Activated CD4-positive, alpha-beta T cell treated with anti-CD3 and anti-CD28 coated beads, Interleukin-2, amount 50 U/mL, for 1 hour (primary cell): ENCODE measurements at places on chromosomes 2 and 18.
A peak's percentile ranks its signal among the peaks of the same experiment; 100 is the strongest.

DNA sequence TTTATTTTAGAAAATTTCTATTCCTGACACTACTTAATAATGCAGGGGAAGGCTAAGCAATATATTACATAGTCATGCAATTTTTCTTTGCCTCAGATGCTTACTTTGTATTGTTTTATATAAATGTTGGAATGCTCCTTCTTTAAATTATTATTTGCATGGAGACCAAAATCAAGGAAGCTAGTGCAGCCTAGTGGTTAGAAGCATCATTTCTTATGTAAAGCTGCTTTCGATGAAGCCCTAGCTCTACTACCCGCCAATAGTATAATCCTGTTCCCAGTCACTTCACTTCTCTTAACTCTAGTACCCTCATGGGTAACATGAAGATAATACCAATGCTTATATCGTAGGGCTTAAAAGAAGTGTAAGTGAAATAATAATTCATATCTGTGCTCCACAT, 198.9 kb downstream of the LRATD1 start:
- DNase-seq = no peak

- DNase-seq = no peak
Observed at GRCh38 chr2:115542331-115542730, 1099.9 kb downstream of the DPP10 start.

- DNase-seq = no peak
Observed at GRCh38 chr2:136994793-136995192, 229.4 kb downstream of the THSD7B start.

GRCh38 chr2:82893190-82893589, 1565.9 kb downstream of the SUCLG1 start:
- no peak for DNase-seq

DNA sequence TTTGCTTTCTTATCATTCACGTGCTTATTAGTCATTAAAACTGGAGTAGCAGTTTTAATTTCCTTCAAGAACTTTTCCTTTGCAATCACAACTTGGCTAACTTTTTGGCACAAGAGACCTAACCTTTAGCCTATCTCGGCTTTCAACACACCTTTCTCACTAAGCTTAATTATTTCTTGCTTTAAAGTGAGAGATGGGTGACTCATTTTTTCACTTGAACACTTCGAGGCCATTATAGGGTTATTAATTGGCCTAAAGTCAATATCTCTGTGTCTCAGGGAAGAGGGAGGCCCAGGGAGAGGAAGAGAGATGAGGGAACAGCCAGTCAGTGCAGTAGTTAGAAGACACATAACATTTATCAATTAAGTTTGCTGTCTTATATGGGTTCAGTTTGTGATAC, 289.8 kb downstream of the RBM43 start:
- no peak for DNase-seq

- DNase-seq = no peak
Observed at GRCh38 chr2:209230560-209230959, 193.3 kb upstream of the MAP2 start.

DNA sequence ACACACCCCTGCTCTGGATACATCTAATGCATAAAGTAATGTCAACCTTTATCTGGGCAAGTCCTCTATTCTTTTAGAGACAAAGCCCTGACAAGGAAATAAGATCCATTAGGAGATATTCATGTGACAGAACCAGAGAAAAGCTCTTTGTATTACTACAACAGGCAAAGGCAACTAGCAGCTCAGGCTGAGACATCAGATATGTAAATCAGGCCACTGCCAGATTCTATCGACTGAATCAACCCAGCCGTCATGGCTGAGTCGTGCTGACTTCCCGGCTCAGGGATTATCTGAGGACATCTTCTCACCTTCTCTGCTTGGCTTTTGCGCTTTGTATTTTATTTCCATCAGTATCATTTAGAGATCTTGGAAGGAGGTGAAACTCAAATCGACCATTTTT, 294.5 kb downstream of the PLCL1 start:
- DNase-seq = no peak

- no peak for DNase-seq
Observed at GRCh38 chr2:80351231-80351630, 46.7 kb upstream of the LRRTM1 start.

- DNase-seq = no peak
Observed at GRCh38 chr18:7629416-7629815, 62.3 kb downstream of the PTPRM start.

DNA sequence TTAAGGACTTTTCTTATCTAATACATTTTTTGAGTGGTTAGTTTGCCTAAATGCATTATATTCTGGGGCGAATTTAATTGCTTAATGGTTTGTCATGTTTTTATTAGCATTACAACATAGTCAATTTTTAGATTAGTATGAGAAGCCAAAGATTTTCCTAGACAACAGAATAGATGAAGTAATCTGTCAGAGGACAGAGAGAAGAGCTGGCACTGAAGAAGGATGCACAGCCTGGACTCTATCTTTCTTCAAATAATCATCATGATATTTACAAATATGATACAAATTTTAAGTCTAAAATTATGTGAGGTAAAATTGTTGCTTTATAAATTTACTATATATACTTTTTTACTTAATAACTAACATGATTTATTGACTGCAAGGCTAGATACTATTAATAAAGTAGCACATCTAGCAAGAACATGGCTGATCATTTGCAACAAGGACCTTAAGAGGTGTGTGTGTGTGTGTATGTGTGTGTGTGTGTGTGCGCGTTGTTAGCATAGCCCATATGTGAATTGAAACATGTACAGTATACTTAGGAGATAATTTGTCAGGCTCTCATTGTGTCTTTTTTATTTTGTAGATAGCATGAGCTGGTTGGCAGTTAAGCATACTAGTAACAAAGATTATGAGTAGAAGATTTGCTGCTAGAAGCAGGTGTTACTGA, 752.2 kb downstream of the DCDC2C start:
- no peak for DNase-seq

GRCh38 chr2:9205486-9205885, 1.1 kb upstream of the ASAP2 start:
- DNase-seq = no peak

GRCh38 chr2:189866296-189866695, 82.0 kb downstream of the PMS1 start:
- DNase-seq = no peak

DNA sequence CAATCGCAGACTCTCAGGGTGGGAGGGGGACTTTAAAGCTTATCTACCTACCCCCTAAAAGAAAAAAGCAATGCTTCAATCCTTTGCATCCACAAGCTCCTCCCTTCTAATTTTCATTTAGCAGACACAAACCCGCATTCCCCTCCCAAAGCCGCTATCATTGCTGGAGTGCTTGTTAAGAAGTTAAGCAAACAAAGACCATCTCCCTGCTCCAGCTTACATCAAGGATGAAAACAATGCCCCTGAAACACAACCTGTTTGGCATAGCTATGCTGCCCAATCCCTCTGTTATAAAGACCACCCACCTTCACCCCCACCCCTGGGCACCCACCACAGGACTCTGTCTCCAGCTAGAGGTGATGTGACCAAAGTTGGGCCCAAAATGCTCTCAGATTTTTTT, 33.0 kb downstream of the REEP1 start:
- no peak for DNase-seq

DNA sequence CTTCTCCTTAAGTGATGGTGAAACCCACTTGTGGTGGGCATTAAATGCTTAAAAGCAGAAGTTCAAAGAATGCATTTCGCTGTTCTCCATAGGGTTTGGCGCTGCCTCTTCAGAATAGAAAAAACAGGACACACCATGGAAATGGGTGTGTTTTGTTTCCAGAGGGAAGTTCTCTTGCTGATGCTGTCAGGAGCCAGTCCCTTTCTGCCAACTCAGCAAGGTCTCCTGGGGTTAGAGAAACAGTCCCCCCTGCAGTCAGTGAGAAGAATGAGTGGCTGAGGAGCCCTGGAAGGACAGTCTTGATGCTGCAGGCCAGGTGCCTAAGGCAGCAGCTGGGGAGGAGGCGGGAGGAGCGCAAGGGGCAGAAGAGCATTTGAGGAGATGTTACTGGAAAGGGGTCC, 37.8 kb upstream of the ASAP2 start:
- DNase-seq = no peak

GRCh38 chr2:98412751-98413458, 31.8 kb upstream of the INPP4A start:
- peak; percentile 40 for DNase-seq

DNA sequence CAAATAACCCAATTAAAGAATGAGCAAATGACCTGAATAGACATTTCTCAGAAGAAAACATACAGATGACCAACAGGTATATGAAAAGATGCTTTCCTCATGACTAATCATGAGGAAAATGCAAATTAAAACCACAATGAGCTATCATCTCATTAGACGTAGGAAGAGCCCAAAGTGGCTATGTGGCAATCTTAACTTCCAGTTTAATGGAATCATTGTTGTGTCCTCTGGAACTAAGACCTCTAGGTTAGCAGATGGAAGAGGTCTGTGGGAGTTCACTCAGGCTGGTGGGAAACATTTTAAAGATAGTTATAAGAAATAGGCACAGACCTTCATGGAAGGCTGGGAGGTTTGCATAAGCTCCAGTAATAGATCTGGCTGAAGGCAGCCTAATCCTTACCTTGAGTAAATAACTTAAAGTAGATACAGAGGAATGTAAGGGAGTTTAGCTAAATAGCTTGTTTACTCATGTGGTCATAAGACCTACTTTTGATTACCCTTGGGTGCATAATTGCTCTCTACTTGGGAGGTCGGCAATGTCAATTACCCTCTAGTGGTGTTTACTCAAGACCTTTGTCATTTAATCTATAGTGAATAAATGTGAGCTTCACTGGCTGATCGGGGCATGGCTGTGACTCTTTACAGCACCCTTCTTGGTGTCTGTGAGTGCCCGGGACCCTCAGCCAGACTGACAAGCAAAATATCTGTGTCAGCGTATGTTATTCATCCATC, 119.0 kb downstream of the GULP1 start:
- no peak for DNase-seq

GRCh38 chr2:211259831-211260476, 703.6 kb downstream of the CPS1 start:
- no peak for DNase-seq

DNA sequence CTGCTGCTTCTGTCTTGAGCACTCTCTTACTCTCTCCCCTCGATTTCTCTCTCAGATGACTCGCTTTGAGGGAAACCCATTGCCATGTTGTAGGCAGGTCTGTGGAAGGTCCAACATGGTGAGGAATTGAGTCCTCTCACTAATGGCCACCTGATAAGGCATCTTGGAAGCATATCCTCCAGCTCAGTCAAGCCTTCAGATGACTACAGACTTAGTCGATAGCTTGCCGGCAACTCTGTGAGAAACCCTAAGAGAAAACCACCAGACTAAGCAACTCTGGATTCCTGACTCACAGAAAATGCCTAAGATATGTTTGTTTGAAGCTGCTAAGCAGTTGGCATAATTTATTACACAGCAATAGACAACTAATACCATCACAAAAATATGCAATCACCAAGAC, 51.2 kb downstream of the WDR75 start:
- no peak for DNase-seq

GRCh38 chr2:156005531-156005930, 327.0 kb downstream of the NR4A2 start:
- DNase-seq = no peak

- DNase-seq = no peak
Observed at GRCh38 chr2:235191978-235192377, 240.2 kb downstream of the SH3BP4 start.

GRCh38 chr2:5845798-5846330, 153.7 kb downstream of the SOX11 start:
- DNase-seq = no peak

GRCh38 chr2:28348149-28348567, 44.5 kb upstream of the FOSL2 start:
- DNase-seq = peak; percentile 47

DNA sequence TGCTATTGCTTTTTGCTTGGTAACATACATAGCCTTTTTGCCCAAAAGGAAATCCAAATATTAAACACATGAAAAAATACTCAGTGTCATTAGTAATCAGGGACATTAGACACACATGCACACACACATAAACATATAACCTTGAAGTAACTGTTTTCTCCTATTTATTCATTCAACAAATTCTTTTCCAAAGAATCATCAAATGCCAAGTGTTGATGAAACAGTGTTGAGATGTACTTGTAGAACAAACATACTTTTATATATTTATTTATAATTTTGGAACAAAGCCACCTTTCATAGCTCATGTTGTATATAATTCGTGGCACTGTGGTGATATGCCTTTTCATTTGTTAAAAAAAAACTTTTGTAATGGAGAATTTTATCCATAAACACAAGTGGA, 81.0 kb downstream of the APLF start:
- DNase-seq = no peak

- DNase-seq = no peak
Observed at GRCh38 chr2:150388289-150388625, 99.2 kb downstream of the RND3 start.

DNA sequence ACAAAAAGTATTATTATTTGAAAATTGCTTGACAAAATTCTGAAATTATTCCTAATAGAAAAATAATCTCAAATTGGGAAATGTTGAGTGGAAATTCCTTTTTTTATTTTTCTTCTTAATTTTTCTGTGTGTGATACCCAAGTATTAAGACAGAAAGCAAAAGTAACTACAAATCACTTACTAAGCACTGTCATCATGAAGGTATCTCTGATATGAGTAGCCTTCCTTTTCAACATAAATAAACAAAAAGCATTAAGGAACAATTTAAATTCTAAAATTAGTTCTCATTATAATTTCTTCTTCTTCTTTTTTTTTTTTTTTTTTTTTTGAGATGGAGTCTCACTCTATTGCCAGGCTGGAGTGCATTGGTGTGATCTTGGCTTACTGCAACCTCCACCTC, 174.2 kb upstream of the RBMS1 start:
- DNase-seq = no peak

DNA sequence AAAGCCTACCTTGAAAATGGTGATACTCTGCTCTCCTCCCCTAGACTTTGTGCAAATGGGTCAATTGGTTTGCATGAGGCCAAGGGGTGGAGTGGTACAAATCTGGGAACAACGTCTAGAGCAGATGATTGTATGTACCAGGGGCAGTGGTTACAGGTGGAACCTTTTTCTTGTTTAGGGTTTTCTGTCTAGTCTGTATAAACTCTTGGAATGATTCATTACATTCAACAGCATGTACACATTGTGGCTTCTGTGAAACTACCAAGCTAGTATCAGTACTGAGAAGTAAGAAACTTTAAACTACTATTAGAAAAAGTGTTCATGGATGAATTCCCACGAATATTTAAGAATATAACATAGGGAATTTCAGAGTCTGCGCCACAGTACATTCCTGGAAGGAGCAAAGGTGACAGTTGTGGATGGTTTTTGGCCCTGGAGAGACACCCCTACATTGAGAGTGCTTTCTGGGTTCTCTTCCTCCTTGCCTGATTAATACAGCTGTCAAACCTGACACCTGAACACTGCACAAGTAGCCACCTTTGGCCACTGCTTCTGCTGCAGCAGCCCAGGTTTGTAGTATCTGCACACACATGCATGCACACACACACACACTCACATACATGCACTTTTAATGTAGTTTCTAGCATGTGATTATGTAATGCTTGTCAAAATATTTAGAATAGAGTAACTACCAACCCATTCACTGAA, 30.0 kb downstream of the CFAP221 start:
- no peak for DNase-seq
